Heart left ventricle (tissue), 16 donors: ENCODE measurements at places on chromosomes 5 and 9. TPM values are rescaled to one million over a fixed set of nuclear protein-coding genes. Genes with fewer than 3 reads are reported as not detected.
A peak's percentile ranks its signal among the peaks of the same experiment; 100 is the strongest.

DNA sequence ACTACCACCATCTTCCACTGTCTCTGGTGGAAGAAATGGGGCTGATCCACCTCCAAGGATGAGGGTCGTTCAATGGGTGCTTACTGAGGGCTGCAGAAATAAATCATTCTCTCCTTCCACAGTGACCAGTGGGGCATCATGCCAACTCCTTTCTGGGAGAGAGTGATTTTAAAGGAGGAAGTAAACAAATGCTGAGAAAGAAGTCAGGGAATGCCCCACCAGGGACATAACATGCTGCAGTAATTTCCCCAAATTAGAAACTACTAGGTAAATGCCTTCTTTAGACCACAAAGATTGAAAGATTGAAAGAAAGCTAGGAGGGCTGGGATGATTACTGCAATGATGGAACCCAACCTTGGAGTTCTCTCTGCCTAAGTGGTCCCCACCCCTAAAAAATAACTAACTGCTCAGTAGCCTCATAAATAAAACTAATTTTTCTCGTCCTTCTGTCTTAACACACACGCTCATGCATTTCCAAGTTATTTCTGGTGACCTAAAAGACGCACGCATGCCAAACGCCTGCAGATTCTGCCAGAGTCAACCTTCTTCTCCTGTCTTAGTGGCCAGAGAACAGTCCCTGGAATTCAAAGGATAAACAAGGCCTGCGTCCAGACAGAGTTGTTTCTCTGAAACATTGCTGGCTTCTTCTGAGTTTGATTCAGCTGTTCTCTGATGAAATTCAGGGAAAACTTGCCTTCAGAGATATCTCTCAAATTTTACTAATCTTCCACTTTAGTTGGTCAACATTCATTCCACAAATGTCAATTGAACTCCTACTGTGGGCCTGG is 250.0 kb downstream of the NR3C1 start:
- no peak overlapping the region for H3K4me3 ChIP-seq
- H3K36me3 ChIP-seq, result no peaks in the 10 kb centered on the region
- peak; percentile 72 for DNase-seq

DNA sequence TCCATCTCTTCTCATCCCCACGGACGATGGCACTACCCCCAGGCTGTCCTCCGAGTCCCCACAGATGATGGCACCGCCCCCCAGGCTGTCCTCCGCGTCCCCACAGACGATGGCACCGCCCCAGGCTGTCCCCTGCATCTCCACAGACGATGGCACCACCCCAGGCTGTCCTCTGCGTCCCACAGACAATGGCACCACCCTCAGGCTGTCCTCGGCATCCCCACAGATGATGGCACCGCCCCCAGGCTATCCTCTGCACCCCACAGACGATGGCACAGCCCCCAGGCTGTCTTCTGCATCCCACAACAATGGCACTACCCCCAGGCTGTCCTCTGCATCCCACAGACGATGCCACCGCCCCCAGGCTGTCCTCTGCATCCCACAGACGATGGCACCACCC is 57.4 kb upstream of the PTCH1 start:
- H3K36me3 ChIP-seq, result no peaks in the 10 kb centered on the region
- H3K4me3 ChIP-seq, result no peak overlapping the region
- no peak for DNase-seq
- peaks cover 10% of the 10 kb centered on the region for H3K27me3 ChIP-seq
- no peak overlapping the region for H3K27ac ChIP-seq

- peak overlapping the region; percentile 90 for H3K27ac ChIP-seq
- peaks cover 79% of the 10 kb centered on the region for H3K4me1 ChIP-seq
- no peaks in the 10 kb centered on the region for H3K36me3 ChIP-seq
- H3K27me3 ChIP-seq, result no peaks in the 10 kb centered on the region
These were observed 71.1 kb upstream of the IL17B start for GRCh38 chr5:149450199-149450598.

DNA sequence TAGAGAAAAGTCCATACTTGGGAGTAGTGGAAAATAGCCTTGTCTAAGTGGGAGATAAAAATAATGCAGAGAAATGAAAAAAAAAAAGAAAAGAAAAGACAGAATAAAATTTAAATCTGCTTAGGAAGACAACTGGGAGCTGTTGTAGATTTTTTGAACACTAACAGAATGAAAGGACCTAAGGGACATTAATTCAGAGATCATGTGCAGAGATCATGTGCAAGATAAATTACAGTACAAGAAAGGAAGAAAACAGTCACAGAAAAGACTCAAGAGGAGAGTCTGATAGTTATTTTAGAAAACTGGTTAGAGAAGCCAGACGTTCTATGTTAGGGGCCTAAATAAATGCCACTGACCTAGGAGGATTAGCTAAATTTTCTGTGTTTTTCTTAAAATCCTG is 1226.8 kb upstream of the NUDT12 start:
- no peaks in the 10 kb centered on the region for H3K4me1 ChIP-seq
- H3K27me3 ChIP-seq, result no peaks in the 10 kb centered on the region
- no peak overlapping the region for H3K4me3 ChIP-seq
- no peak overlapping the region for H3K27ac ChIP-seq
- H3K36me3 ChIP-seq, result no peaks in the 10 kb centered on the region
- DNase-seq, result no peak

DNA sequence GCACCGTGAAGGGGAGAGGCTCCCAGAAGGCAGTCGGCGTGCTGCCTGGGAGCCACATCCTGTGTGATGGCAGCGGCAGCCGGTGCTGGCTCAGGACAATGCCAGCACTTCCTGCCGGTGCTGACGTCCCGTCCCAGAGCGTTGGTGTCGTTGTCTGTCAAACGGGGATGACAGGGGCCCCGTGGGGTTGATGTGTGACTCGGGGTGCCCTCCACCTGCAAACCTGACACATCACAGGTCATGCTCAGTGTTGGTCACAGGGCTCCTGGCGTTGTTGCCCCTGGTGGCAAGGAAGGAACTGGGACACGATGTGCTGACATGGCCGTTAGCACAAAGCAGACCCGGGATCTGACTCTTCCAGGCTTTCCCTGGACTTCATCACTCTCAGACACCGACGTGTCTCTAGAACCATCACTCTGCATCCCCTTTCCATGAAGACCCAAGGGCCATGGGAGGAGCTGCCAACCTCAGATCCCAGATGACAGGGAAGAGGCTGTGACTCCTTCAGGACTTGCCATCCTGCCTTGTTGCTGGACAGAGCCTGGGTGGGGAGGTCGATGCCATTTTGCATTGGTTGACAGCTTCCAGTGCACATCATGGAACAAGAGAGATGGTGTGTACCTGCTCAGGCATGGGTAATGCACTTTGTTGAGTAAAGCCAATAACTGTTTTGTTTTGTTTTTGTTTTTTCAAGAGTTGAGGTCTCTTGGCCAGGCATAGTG is 21.5 kb downstream of the PLPP7 start:
- no peaks in the 10 kb centered on the region for H3K27me3 ChIP-seq
- peak overlapping the region; percentile 33 for H3K27ac ChIP-seq
- H3K4me3 ChIP-seq, result no peak overlapping the region
- H3K4me1 ChIP-seq, result peaks cover 4% of the 10 kb centered on the region
- no peaks in the 10 kb centered on the region for H3K36me3 ChIP-seq

CCDC192 gene
- total RNA-seq, result not detected

- H3K27ac ChIP-seq, result no peak overlapping the region
- H3K4me1 ChIP-seq, result peaks cover 10% of the 10 kb centered on the region
- no peaks in the 10 kb centered on the region for H3K27me3 ChIP-seq
- H3K4me3 ChIP-seq, result no peak overlapping the region
These were observed 2.5 kb upstream of the ZNF474 start for GRCh38 chr5:122126756-122127321.

GRCh38 chr9:24436761-24437160 is 108.9 kb downstream of the IZUMO3 start:
- no peaks in the 10 kb centered on the region for H3K27me3 ChIP-seq
- H3K4me1 ChIP-seq, result no peaks in the 10 kb centered on the region
- H3K27ac ChIP-seq, result no peak overlapping the region
- H3K4me3 ChIP-seq, result no peak overlapping the region

- H3K4me1 ChIP-seq, result no peaks in the 10 kb centered on the region
- no peaks in the 10 kb centered on the region for H3K36me3 ChIP-seq
- H3K27me3 ChIP-seq, result no peaks in the 10 kb centered on the region
- DNase-seq, result no peak
- no peak overlapping the region for H3K27ac ChIP-seq
- no peak overlapping the region for H3K4me3 ChIP-seq
These were observed 187.6 kb downstream of the COMMD10 start for GRCh38 chr5:116272281-116272941.

SLC6A19 gene
- total RNA-seq, result not detected

GRCh38 chr5:135462304-135462703 is 10.2 kb upstream of the TIFAB start:
- no peaks in the 10 kb centered on the region for H3K36me3 ChIP-seq
- peaks cover 6% of the 10 kb centered on the region for H3K27me3 ChIP-seq
- H3K4me1 ChIP-seq, result peaks cover 9% of the 10 kb centered on the region
- H3K27ac ChIP-seq, result no peak overlapping the region
- no peak for DNase-seq

DRD1 gene
- 0.11 TPM for total RNA-seq

GRCh38 chr5:143877196-143877595 is 65.2 kb downstream of the HMHB1 start:
- H3K36me3 ChIP-seq, result no peaks in the 10 kb centered on the region
- no peaks in the 10 kb centered on the region for H3K4me1 ChIP-seq
- no peaks in the 10 kb centered on the region for H3K27me3 ChIP-seq
- no peak overlapping the region for H3K4me3 ChIP-seq

SH3TC2 gene
- 12.7 TPM for total RNA-seq

DNA sequence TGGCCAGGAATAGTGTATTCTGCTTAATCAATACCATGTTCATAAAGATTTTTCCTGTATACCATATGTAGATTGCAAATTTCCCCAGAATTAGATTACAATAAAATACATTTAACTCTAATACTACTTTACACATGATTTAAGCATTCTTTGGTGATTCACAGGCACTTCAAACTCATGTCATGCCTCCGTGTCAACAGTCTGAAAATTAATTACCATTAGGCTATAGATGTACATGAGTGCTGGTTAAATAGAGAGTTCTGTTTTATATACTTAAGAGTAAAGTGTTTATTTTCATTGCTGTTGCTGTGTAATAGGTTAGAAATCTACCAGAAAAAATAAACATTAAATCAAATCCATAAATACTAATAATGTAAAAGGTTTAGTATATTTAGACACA is 159.8 kb downstream of the ZSWIM6 start:
- H3K27ac ChIP-seq, result no peak overlapping the region
- DNase-seq, result no peak
- peaks cover 5% of the 10 kb centered on the region for H3K4me1 ChIP-seq

MLANA gene
- total RNA-seq, result not detected

DNA sequence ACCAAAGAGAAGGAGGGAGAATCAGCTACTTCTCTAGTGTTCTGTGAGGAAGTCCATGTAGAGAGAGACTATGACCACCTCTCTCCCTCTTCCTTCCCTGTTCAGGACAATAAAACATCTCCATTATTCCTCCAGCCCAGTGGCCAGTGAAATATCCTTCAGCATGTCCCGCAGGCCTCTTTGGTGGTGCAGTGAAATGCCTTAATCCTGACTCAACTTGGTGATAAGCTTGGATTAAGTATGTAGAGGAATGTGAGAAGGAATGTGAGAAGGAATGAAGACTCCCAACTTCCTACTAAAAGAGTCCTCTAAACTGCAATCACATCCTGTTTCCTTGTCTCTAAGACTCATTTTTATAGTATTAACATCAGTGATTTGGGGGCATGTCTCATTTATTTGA is 167.3 kb downstream of the TRPM3 start:
- no peak overlapping the region for H3K27ac ChIP-seq
- H3K4me3 ChIP-seq, result no peak overlapping the region
- no peaks in the 10 kb centered on the region for H3K36me3 ChIP-seq
- H3K27me3 ChIP-seq, result no peaks in the 10 kb centered on the region

DNA sequence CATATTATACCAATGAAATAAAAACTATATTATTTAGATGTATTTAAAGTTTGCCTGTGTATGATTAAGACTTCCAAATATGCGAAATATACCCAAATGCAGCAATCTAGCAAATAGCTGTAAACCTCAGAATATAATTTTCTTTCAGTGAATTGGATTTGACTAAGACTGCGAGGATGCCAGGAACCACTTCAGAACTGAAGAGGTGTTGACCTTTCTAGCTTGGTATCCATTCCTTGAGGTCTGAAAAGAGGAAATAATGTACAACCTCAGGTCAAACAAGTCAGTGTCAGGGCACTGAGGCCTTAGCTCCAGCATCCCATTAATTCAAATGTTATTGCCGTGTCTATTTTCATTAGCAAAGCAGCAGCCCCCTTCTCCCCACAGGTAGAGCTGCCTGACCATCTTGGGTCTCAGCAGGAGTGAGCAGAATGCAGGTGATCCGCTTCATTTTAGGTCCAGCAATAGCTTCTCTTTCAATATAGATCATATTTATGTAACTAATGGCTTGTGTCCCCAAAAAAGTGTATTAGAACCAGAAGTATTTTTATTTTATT is 100.0 kb downstream of the KIAA1958 start:
- H3K27ac ChIP-seq, result no peak overlapping the region
- no peak for DNase-seq
- no peak overlapping the region for H3K4me3 ChIP-seq
- H3K36me3 ChIP-seq, result no peaks in the 10 kb centered on the region
- no peaks in the 10 kb centered on the region for H3K4me1 ChIP-seq

DNA sequence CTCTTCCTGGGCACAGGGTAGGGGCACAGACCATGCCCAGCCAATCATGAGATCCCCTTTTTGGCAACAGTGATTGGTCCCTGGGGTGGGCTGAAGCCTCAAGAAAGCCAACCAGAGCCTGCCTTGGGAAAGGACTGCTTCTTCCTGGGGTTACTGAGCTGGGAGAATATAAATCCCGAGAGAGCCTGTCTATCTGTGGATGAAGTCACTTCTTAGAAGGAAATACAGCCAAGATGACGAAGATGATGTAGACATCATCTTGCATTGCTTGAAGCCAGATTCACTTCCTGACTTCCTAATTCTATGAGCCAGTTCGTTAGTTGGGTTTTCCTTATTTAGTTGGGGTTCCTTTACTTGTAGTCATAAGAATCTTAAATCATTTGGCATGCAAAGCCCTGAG is 50.1 kb upstream of the PWWP2A start:
- peaks cover 34% of the 10 kb centered on the region for H3K4me1 ChIP-seq
- H3K27me3 ChIP-seq, result no peaks in the 10 kb centered on the region
- peak overlapping the region; percentile 86 for H3K27ac ChIP-seq
- no peak for DNase-seq
- H3K4me3 ChIP-seq, result no peak overlapping the region

- H3K36me3 ChIP-seq, result no peaks in the 10 kb centered on the region
- peaks cover 16% of the 10 kb centered on the region for H3K4me1 ChIP-seq
- no peaks in the 10 kb centered on the region for H3K27me3 ChIP-seq
- H3K27ac ChIP-seq, result no peak overlapping the region
- no peak for DNase-seq
These were observed 32.8 kb upstream of the ZSWIM6 start for GRCh38 chr5:61299261-61299681.

BHMT2 gene
- 5.1 TPM for total RNA-seq

- no peaks in the 10 kb centered on the region for H3K36me3 ChIP-seq
- no peak overlapping the region for H3K4me3 ChIP-seq
- H3K4me1 ChIP-seq, result peaks cover 66% of the 10 kb centered on the region
- no peaks in the 10 kb centered on the region for H3K27me3 ChIP-seq
- H3K27ac ChIP-seq, result peak overlapping the region; percentile 98
These were observed 4.3 kb downstream of the B4GALT1 start for GRCh38 chr9:33162721-33163311.

DNA sequence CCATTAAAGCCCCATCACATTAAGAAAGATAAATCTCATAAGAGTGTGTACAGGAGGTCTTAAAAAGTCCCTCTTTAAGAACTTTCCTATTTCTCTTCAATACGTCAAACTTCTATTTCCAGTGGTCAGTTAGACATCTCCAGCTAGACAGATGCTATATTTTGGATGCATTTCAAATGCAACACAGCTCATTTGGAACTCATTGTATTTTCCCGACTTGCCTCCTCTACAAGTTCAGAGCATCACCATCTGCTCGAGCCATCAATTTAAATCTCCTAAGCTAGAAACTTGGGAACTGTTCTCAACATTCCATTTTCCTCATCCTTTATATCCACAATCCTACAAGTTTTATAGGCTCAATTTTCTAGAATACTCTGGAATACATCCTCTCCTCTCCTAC is 3.2 kb upstream of the UHRF2 start:
- no peak for DNase-seq
- peaks cover 13% of the 10 kb centered on the region for H3K4me1 ChIP-seq
- no peaks in the 10 kb centered on the region for H3K27me3 ChIP-seq
- H3K4me3 ChIP-seq, result no peak overlapping the region
- no peaks in the 10 kb centered on the region for H3K36me3 ChIP-seq
